ENCODE measurements at places on chromosomes 1 and 21. TPM values are rescaled to one million over a fixed set of nuclear protein-coding genes. Genes with fewer than 3 reads are reported as not detected.

- DNase-seq: no peak
- no peak overlapping the region for H3K4me3 ChIP-seq
- no peaks in the 10 kb centered on the region for H3K27me3 ChIP-seq
- no peaks in the 10 kb centered on the region for H3K36me3 ChIP-seq
- H3K27ac ChIP-seq: no peak overlapping the region
- no peaks in the 10 kb centered on the region for H3K4me1 ChIP-seq
These were observed 122.7 kb downstream of the FASLG start for GRCh38 chr1:172781513-172782140.

The HSPB7 gene
- 7.8 TPM for polyA plus RNA-seq

The ERRFI1 gene
- 22.8 TPM for polyA plus RNA-seq

GRCh38 chr1:54864460-54865208 is 22.4 kb downstream of the DHCR24 start:
- DNase-seq: no peak
- peak overlapping the region; percentile 4 for H3K27ac ChIP-seq
- no peaks in the 10 kb centered on the region for H3K27me3 ChIP-seq
- peaks cover 40% of the 10 kb centered on the region for H3K36me3 ChIP-seq
- H3K4me1 ChIP-seq: no peaks in the 10 kb centered on the region
- H3K4me3 ChIP-seq: no peak overlapping the region

DNA sequence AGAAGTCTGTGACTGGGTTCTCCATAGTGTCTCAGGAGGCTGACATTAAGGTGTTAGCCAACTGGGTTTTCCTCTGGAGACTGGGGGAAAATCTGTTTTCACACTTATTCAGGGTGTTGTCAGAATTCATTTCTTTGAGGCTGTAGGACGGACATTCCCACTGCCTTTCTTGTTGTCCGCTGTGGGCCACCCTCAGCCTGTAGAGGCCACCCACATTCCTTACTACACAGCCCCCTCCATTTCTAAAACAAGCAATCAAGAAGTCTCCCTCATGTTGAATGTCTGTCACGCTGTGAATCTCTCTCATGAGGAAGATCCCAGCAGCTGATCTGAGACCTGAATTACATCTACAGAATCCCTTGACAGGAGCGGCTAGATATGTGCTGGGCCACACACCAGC is 295.5 kb upstream of the RUNX1 start:
- no peak for DNase-seq
- no peak overlapping the region for H3K4me3 ChIP-seq
- no peaks in the 10 kb centered on the region for H3K36me3 ChIP-seq
- H3K27ac ChIP-seq: no peak overlapping the region

The TRIM45 gene
- polyA plus RNA-seq: 3.2 TPM

DNA sequence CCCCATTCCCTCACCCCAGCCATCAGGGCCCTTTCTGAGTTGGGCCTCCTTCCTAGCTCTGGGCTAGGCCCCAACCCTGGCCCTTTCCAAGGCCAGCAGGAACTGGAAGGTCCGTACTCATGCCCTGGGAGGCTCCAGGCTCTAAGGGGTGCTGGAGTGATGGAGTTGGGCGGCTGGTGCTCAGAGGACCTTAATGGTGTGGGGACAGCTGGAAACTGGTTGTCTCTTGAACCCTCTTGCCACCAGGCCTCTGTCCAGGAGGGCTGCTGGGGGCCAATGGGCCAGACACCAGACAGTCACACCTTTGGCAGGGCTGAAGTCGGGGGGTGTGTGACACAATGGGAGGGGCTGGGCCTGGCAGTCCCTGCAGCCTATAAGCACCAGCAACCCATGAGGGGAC is 9.2 kb upstream of the PADI1 start:
- no peak for DNase-seq
- H3K27me3 ChIP-seq: no peaks in the 10 kb centered on the region
- no peaks in the 10 kb centered on the region for H3K4me1 ChIP-seq
- H3K36me3 ChIP-seq: no peaks in the 10 kb centered on the region
- H3K4me3 ChIP-seq: no peak overlapping the region
- H3K27ac ChIP-seq: no peak overlapping the region

The FBXO42 gene
- 11.7 TPM for polyA plus RNA-seq

DNA sequence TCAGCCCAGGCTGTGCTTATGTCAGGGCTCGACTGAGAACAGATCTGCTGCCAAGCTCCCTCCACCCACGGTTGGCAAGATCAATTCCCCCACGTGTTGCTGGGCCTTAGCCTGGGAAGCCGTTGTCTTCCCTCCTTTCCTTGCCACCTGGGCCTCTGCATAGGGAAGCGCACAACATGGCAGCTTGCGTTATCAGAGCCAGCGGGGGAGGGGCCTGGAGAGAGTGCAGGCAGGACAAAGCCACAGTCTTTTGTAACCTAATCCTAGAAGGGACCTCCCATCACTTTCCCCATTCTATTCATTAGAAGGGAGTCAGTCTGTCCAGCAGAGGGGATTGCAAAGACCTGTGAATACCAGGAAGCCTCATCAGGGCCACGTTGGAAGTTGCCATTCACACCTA is 17.0 kb upstream of the IGSF21 start:
- no peaks in the 10 kb centered on the region for H3K27me3 ChIP-seq
- no peaks in the 10 kb centered on the region for H3K4me1 ChIP-seq
- H3K4me3 ChIP-seq: no peak overlapping the region
- no peak for DNase-seq
- H3K27ac ChIP-seq: no peak overlapping the region
- H3K36me3 ChIP-seq: no peaks in the 10 kb centered on the region

The LCE1D gene
- not detected for polyA plus RNA-seq

DNA sequence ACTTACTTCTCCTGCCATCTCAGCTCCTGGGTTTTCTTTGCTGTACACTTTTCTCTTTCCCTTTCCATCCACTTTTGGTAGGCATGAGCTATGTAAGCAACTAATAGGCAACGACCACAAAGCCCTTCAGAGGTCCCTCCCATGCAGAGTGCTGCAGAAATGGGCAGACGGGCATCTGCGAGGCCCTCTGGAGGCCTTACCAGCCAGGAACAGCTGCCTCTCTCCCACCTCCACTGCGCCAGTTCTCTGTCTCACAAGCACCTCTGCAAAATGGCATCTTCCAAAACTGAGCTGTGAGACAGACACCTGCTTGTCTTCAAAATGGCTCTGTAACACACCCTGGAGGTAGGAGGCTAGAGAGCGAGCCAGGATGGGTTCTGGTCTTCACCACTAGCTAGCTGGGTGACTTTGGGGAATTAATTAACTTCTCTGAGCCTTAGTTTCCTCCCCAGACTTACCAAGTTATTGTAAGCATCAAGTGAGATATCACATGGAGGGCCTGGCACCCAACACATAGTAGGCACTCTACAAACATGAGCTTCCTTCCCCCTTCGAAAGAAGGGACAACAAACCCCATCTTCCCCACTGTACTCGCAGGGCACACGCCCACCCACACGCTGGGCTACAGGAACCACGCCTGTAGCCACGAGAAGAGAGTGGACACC is 62.0 kb downstream of the BCAR3 start:
- no peak overlapping the region for H3K4me3 ChIP-seq
- no peak for DNase-seq
- peak overlapping the region; percentile 2 for H3K27ac ChIP-seq
- peaks cover 12% of the 10 kb centered on the region for H3K4me1 ChIP-seq

The CD52 gene
- 116 TPM for polyA plus RNA-seq

The LYPD8 gene
- 2.4 TPM for polyA plus RNA-seq

GRCh38 chr1:243447347-243447746 is 191.5 kb downstream of the SDCCAG8 start:
- H3K4me3 ChIP-seq: no peak overlapping the region
- DNase-seq: peak; percentile 4
- no peaks in the 10 kb centered on the region for H3K36me3 ChIP-seq
- H3K27me3 ChIP-seq: no peaks in the 10 kb centered on the region
- H3K4me1 ChIP-seq: no peaks in the 10 kb centered on the region
- no peak overlapping the region for H3K27ac ChIP-seq

GRCh38 chr1:169886422-169886821 is 7.3 kb downstream of the SCYL3 start:
- no peak overlapping the region for H3K4me3 ChIP-seq
- peaks cover 6% of the 10 kb centered on the region for H3K4me1 ChIP-seq
- H3K27ac ChIP-seq: no peak overlapping the region
- H3K27me3 ChIP-seq: no peaks in the 10 kb centered on the region
- DNase-seq: no peak

DNA sequence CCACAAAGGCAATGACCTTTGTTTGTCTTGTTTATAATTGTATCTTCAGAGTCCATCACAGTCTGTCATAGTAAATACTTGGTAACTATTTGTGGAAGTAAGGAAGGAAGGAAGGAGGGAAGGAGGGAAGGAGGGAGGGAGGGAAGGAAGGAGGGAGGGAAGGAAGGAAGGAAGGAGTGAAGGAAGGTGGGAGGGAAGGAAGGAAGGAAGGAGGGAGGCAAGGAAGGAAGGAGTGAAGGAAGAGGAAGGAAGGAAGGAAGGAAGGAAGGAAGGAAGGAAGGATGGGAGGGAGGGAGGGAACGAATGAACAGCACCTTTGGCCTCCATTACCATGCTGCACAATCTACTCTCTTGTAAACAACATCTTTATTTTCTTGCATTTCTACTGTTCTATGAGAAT is 559.5 kb upstream of the PKN2 start:
- H3K4me1 ChIP-seq: no peaks in the 10 kb centered on the region
- H3K36me3 ChIP-seq: no peaks in the 10 kb centered on the region

The TMCC2 gene
- polyA plus RNA-seq: 0.54 TPM

The ELAVL4 gene
- 2.2 TPM for polyA plus RNA-seq

GRCh38 chr1:170176772-170177171 is 31.0 kb downstream of the NTMT2 start:
- H3K27ac ChIP-seq: no peak overlapping the region
- no peaks in the 10 kb centered on the region for H3K27me3 ChIP-seq
- no peaks in the 10 kb centered on the region for H3K36me3 ChIP-seq
- no peak overlapping the region for H3K4me3 ChIP-seq
- no peak for DNase-seq
- H3K4me1 ChIP-seq: no peaks in the 10 kb centered on the region

DNA sequence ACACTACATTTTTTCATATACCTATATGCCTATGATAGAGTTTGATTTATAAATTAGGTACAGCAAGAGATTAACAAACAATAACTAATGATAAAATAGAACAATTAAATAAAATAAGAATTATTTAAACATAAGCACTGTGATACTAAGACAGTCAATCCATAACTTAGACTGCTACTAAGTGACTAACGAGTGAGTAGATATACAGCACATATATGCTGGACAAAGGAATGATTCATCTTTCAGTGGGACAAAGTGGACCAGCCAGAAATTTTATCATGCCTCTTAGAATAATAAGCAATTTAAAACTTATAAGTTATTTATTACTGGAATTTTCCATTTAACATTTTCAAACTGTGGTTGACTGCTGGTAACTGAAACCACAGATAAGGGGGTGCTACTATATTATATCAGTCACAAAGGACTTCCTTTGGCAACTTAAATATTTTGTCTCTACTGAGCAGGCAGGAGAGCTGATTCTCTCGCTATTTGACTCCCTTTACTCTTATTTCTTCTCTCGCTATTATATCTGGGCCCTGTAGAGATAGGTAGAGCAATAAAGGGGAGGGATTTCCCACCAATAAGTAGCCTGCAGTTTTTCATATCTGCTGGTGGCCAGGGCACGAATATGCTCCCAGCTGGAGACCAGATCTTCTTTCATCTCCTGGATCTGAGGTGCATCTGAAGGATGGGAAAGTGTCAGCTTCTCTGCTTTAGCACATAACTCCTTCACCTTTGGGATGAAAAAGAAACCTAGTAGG is 10.8 kb downstream of the SPTA1 start:
- no peaks in the 10 kb centered on the region for H3K27me3 ChIP-seq
- no peak overlapping the region for H3K27ac ChIP-seq
- no peak for DNase-seq
- H3K4me3 ChIP-seq: no peak overlapping the region
- H3K4me1 ChIP-seq: no peaks in the 10 kb centered on the region

DNA sequence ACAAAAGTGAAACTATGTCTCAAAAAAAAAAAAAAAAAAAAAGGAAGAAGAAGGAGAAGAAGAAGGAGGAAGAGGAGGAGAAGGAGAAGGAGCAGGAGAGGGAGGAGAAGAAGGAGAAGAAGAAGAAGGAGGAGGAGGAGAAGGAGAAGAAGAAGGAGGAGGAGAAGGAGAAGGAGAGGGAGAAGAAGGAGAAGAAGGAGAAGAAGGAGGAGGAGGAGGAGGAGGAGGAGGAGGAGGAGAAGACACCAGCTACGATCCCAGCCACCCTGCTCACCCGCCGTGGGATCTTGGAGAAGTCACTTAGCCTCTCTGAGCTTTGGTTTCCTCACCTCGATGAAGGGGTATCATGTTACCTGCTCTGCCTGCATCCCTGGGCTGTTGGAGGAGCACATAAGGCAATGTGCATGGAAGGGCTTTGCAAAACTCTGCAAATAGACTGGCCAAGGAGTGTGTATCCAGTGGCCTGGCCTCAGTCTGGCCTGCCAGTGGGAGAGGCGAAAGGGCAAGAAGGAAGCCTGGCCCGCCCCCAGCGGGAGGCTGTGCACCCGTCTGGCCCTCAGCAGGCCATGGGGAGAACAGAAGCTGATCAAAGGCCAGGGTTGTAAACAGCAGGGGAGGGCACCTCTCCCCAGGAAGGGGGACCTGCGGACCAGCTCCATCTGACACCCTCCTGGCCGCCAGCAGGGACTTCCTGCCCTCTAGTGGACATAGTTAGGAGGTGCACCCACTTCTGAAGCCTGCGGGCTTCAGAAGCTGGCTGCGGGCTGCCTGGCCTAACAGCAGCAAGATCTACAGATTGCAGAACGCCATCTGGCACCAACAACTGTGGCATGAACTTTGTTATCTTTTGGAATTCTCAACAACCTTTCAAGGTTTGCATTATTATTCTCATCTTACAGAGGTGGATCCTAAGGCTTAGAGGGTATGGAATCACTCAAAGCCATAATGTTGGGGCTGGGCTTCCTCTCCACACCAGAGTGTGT is 19.2 kb upstream of the CDK18 start:
- no peaks in the 10 kb centered on the region for H3K4me1 ChIP-seq
- no peaks in the 10 kb centered on the region for H3K27me3 ChIP-seq
- DNase-seq: peak; percentile 90
- H3K4me3 ChIP-seq: no peak overlapping the region
- no peaks in the 10 kb centered on the region for H3K36me3 ChIP-seq

DNA sequence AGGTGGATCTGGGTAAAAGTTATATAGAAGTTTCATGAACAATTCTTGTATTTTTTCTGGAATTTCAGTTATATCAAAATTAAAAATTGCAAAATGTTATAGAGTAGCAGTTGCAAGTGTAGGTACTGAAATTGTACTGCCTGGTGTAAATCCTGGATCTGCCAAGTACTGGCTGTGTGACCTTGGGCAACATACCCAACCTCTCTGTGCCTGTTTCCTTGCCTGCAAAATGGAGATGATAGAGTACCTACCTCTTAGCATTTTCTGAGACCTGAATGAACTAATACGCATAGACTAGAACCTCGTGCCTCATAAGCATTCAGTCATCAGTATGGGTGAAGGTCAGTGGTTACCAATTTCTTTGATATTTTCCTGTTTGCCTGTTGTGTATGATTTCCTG is 290.0 kb upstream of the KAZN start:
- no peaks in the 10 kb centered on the region for H3K27me3 ChIP-seq
- H3K36me3 ChIP-seq: no peaks in the 10 kb centered on the region
- no peak for DNase-seq
- no peak overlapping the region for H3K27ac ChIP-seq
- H3K4me1 ChIP-seq: no peaks in the 10 kb centered on the region

The DIO1 gene
- 0.44 TPM for polyA plus RNA-seq

The NPPB gene
- polyA plus RNA-seq: not detected
